NCI-H82 (cell line): ENCODE measurements at places on chromosomes 3 and 15.
A peak's percentile ranks its signal among the peaks of the same experiment; 100 is the strongest.

DNA sequence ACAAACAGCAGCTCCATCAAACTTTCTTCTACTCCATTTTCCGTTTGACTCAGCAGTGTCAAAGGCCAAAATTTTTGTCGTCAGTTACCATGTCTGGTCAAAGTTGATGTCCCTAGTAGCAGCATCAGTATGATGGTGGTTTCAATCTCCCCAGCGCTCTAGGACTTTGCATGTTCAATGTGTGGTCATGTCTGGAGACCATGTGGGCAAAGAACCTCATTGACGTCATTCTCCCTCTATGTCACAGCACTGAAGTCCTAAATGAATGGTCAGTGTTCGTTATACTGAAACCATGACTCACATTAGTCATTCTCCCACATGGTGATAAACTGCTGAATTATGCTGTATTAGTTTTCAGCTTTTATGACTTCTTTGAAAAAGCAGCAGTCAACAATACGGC, 23.2 kb downstream of the SHC4 start:
- DNase-seq, result no peak

DNA sequence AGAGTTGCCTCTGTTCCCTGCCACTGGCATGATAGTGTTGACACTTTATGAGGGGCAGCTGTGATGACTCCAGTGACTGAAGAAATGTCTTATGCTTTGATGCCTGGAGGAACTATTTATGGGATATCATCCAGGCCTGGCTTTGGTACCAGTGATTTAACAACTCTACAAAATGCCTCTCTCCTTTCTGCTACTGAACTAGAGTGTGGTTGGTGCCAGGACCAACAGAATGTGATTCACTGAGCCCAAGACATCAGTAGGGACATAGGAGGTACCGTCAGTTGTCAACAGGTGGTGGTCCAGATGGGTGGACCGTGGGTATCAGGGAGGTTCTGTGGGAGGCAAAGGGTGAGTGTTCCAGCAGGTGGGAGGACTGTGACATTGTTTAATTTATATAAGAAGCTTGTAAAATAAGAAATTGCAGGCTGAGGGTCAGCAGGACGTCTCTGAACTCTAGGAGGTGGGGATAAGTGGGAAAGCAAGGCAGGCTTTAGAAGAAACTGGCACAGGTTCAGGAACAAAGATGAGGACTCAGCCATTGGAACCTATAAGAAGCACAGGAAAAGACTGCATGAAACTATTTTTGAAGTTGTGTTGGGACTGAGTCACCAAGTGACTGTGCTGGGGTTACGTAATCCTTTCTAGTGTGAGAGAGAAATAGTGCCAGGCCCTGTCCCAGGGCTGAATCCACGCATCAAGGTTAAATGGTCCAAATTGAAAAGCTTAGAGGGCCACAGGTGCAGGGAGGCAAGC, 28.5 kb upstream of the SLC7A14 start:
- DNase-seq, result no peak

- DNase-seq, result no peak
Observed at GRCh38 chr15:64107337-64107736, 11.6 kb downstream of the SNX1 start.

GRCh38 chr3:12462159-12462947, 21.9 kb upstream of the TSEN2 start:
- DNase-seq, result no peak

DNA sequence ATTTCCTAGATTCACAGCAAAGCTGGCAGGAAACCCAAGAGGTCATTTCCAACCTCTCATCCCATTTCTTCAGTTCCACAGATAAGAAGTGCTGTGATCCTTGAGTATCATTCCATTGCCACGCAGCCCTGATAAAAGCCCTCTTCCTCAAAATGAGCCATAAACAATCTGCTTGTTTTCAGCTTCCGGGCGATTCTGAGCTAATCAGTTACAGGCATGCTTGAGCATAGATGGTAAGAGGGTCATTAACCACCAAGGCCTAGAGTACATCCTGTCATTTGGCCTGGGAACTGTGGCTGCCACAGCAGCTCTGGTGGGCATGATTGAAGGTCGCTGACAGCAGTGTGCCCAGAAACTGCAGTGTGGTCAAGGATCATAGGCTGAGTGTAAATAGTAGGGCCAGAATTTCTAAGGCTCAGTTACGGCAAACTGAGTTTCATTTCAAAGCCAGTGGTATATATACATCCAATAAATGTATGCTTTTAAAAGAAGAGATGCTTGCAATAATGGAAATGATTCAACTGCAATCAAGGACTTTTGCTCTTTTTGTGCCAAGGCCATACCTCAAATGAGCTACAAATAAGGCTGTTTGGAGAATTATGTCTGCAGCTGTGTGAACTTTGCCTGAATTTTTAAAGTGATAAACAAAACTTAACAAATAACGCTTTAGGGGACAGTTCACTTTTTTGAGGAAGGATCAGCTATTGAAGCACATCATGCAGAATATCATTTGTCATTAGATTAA, 47.3 kb downstream of the P3H2 start:
- DNase-seq, result no peak

DNA sequence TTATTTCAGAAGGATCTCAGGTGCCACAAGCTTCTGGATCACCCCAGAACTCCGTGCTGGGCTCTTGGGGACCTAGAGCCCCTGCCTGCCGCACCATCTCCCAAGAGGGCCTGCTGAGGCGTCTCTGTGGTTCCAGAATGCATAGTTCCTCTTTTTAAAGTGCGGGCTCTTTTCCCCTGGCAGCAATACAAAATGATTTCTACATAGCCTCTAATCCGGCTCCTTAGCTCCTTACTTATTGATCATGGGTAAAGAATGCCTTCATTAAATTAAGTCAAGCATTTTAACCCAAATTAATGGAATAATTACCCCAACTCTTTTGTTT, 121.9 kb downstream of the ATP10A start:
- no peak for DNase-seq

DNA sequence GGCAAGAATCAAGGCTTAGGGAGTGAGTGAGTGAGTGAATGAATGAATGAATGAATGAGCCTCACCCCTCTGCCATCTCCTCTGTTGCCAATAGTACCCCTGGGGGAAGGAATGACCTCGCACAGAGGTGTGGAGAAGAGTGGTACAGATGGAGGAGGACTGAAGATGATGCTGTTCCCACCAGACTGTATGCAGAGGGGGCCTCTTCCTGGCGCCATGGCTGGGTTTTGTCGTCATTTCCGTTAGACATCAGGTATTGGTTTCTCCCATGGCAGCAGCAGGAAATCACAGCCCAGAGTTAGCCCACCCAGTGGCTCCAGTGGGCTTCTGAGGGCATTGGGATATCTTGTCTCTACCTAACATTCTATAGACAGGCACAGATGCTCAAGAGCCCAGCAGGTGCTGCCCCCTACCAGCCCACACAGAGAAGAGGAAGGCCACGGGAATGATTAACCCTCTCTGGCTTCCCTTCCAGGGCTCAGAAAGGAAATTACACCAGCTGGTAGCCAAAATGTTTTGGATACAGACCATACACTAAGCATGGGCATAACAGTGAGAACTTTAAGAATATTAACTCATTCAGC, 109.8 kb upstream of the SLC6A11 start:
- peak; percentile 65 for DNase-seq

GRCh38 chr3:183613366-183614285, 21.8 kb upstream of the KLHL24 start:
- no peak for DNase-seq

DNA sequence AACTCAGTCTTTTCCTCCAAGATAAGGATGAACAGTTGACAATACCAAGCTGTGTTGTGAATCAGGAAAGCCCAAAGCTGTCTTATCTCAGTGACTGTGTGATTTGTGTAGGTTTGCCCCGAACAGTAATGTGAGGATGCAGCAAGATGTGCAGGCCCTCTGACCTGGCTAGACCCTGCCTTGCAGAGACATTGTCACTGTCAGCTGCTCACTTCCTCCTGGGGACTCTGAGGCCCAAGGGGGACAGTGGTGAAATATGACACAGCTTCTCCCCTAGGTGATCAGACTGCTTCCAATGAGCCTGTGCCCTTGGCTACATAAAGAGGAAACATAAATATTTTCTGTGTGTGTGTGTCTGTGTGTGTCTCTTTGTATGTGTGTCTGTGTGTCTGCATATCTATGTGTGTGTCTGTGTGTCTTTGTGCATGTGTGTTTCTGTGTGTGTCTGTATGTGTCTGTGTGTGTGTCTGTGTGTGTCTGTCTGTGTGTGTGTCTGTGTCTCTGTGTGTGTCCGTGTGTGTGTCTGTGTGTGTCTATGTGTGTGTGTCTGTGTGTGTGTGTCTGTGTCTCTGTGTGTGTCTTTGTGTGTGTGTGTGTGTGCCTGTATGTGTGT, 21.7 kb downstream of the LRRK1 start:
- no peak for DNase-seq

DNA sequence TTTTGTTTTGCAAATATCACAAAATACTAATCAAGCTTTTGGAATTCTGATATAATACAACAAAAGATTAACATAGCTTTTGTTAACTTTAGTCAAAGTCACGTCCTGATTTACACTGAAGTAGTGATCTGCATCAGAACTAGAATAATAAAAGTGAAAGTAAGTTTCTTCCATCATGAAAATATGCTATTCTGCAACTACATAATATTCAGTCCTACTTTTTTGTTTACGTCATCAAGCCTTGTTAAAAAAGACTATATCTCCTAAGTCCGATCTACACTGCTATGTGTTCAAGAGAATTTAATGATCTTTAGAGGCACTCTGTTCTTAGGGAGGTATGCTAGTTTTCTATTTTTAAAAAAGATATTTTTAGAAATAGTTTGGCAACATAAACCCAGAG, 330.1 kb downstream of the ARPP21 start:
- no peak for DNase-seq

DNA sequence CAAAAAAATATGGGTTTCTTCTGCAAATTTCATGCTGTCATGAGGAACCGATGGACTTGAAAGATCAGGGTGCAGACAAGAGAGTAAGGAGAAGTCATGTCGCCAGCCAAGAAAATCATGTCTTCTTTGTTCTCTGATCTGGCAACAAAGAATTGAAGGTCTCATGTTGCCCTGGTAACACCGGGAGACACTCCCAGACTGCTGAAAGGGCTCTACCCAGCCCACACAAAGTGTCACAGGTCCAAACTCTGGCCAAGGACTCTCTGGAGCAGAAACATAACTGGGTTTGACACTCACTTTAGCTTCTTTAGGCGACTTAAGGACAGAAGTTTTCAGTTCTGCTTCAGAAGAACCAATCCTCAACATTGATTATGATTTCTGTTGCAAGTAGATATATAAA, 42.9 kb downstream of the SIDT1 start:
- no peak for DNase-seq

DNA sequence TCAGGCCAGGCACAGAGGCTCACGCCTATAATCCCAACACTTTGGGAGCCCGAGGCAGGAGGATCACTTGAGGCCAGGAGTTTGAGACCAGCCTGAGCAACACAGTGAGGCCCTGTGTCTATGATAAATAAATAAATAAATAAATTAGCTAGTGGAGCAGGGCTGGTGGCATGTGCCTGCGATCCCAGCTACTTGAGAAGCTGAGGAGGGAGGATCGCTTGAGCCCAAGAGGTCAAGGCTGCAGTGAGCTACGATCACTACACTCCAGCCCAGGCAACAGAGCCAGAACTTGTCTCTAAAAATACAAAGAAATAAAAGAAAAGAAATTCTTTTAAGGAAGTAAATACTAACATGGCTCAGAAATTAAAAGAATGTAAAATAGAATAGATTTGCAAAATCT, 91.8 kb downstream of the LIPC start:
- DNase-seq, result no peak

GRCh38 chr3:128874481-128875180, 4.8 kb upstream of the ACAD9 start:
- peak; percentile 26 for DNase-seq
